Heart left ventricle (tissue), 16 donors: ENCODE measurements at places on chromosomes 2 and 18.

GRCh38 chr2:8169443-8169842, 512.4 kb upstream of the ID2 start:
- no peak overlapping the region for H3K27ac ChIP-seq
- H3K36me3 ChIP-seq = no peaks in the 10 kb centered on the region
- H3K4me3 ChIP-seq = no peak overlapping the region
- H3K4me1 ChIP-seq = peaks cover 17% of the 10 kb centered on the region
- DNase-seq = no peak

DNA sequence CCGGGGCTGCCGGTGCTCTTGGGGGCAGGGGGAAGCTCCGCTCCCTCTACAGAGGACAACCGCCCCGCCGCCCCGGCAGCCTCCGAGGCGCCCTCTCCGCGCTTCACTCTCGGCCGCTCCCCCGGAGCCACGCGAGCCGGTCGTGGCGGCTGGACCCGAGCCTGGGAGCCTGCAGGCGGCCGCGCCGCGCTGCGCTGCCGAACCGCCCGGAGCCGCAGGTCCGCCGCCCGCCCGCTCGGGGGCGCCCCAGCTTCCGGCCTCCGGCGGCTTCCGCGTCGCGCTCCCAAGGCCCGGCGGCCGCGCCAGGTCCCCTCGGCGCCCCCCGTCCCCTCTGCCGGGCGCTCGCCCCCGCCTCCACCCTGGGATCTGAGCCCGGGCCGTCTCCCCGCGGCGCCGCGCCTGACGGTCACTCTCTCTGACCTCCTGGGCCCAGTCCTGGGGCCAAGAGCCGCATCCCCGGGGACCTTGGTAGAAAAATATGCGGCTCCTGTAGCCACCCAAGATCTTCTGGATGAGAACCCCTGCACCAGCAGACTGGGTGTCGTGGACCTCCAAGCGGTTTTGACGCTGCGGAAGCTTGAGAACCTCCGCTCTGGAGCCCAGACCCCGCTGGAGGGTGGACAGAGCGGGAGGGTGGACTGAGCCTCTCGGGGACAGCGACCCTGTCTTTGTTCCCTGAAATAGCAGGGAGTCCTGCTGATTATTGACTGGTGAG, 44.3 kb downstream of the SERTAD2 start:
- H3K4me3 ChIP-seq = peak overlapping the region; percentile 55
- no peaks in the 10 kb centered on the region for H3K27me3 ChIP-seq
- no peaks in the 10 kb centered on the region for H3K36me3 ChIP-seq

DNA sequence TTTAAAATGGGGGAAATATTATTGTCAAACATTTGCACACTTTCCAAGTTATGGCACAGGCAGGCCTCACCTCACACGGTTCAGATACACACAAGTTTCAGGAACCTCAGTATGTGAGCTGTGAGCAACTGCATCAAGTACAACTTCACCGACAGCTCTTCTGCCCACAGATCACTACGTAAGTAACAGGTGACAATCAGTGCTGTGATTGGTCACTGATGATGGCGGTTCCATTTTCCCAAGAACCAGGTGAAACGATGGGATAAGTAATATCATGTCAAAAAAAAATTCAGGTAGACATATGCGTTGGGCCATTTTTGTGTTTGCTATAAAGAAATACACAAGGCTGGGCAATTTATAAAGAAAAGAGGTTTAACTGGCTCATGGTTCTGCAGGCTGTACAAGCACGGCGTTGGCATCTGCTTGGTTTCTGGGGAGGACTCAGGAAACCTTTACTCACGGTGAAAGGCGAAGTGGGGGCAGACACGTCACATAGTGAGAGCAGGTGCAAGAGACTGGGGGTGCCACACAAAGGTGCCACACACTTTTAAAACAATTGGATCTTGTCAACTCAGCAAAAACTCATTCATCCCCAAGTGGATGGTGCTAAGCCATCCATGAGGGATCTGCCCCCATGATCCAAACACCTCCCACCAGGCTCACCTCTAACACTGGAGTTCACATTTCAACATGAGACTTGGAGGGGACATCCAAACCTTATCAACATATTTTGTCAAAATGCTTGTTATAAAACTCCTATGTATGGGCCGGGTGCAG, 57.9 kb downstream of the LPIN2 start:
- no peaks in the 10 kb centered on the region for H3K36me3 ChIP-seq
- no peaks in the 10 kb centered on the region for H3K27me3 ChIP-seq
- no peak overlapping the region for H3K27ac ChIP-seq
- peaks cover 43% of the 10 kb centered on the region for H3K4me1 ChIP-seq
- no peak overlapping the region for H3K4me3 ChIP-seq

DNA sequence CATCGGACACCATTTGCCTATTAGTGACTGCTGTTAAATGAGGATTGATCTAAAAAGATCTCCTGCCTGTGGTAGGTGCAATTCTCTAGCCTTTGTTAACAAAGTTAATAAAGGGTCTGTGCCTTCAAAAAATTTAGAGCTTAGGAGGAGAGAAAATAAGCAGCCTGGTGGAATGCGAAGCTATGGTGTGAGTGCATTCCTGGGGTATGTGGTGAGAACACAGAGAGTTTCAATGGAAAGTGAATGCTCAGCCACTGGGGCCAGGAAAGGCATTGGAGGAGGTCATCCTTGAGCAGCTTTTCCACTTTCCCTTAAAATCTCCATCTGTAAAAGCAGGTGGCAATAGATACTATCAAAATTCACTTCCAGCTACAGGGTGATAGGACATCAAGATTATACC, 331.2 kb upstream of the LRATD1 start:
- H3K4me1 ChIP-seq = no peaks in the 10 kb centered on the region
- DNase-seq = no peak
- H3K27me3 ChIP-seq = no peaks in the 10 kb centered on the region
- no peak overlapping the region for H3K4me3 ChIP-seq
- no peak overlapping the region for H3K27ac ChIP-seq

DNA sequence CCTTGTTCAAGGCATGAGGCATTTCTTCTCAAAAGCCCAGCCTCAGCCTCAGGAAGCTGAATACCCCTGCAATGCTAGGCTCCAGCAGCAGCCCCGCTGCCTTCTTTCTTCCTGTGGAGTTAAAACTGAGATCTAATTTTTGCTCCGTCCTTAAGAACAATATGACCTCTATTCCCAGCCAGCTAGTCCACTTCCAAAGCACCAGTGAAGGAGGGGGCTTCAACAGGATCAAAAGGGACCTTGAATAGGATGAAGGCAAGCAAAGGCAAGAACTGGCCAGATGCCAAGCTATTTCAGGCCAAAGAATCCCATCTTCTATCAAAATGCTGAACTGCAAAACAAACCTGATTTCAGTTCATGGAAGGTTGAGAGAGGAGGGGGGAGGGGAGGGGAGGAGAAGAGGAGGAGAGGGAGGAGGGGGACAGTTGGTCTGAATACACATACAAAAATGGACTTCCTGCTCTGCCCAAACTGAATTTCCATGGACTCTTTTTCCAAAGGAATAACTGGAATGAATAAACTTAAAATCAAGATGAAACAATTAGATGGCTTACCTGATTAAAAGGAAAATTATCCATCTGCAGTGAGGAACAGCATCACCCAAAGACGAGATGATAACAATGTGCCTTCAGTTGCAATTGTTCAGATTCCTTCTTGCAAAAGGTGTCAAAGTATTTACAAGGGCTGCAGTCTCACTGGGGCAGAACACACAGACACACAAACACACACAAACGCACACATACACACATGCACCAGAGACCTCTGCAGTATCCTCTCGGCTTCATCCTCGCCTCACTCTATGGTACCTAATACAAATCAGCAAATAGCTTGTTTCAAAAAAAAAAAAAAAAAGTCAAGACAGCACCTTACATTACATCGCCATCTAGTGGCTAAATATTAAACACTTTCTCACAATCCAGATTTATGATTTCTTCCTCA, at the start of gene SCN1A:
SCN1A (minus strand) TSS at position 804 of the 939 bp plus-strand sequence. CDS start 54,399 bp downstream, outside the sequence.
- H3K27ac ChIP-seq = no peak within 1 kb of the TSS
- H3K4me1 ChIP-seq = no peaks in the 10 kb centered on the region
- peaks cover 23% of the 10 kb centered on the region for H3K27me3 ChIP-seq
- H3K36me3 ChIP-seq = no peaks in the 10 kb centered on the region
- no peak for DNase-seq

GRCh38 chr18:27762054-27762453, 414.9 kb downstream of the CDH2 start:
- H3K36me3 ChIP-seq = no peaks in the 10 kb centered on the region
- H3K27ac ChIP-seq = no peak overlapping the region
- H3K4me3 ChIP-seq = no peak overlapping the region

GRCh38 chr2:98565286-98565860, 42.9 kb downstream of the COA5 start:
- H3K27ac ChIP-seq = peak overlapping the region; percentile 82
- no peak overlapping the region for H3K4me3 ChIP-seq
- H3K36me3 ChIP-seq = peaks cover 69% of the 10 kb centered on the region
- no peak for DNase-seq
- no peaks in the 10 kb centered on the region for H3K27me3 ChIP-seq

- H3K36me3 ChIP-seq = no peaks in the 10 kb centered on the region
- H3K27me3 ChIP-seq = no peaks in the 10 kb centered on the region
- no peak for DNase-seq
- no peaks in the 10 kb centered on the region for H3K4me1 ChIP-seq
Observed at GRCh38 chr18:49241852-49242251, 218.6 kb downstream of the DYM start.

GRCh38 chr2:121235542-121235941, 49.5 kb downstream of the TFCP2L1 start:
- H3K36me3 ChIP-seq = no peaks in the 10 kb centered on the region
- no peaks in the 10 kb centered on the region for H3K4me1 ChIP-seq
- H3K27ac ChIP-seq = no peak overlapping the region
- peaks cover 4% of the 10 kb centered on the region for H3K27me3 ChIP-seq
- H3K4me3 ChIP-seq = no peak overlapping the region

- H3K4me3 ChIP-seq = peak overlapping the region; percentile 24
- peak; percentile 86 for DNase-seq
- no peaks in the 10 kb centered on the region for H3K36me3 ChIP-seq
- no peak overlapping the region for H3K27ac ChIP-seq
- peaks cover 9% of the 10 kb centered on the region for H3K4me1 ChIP-seq
Observed at GRCh38 chr2:26946841-26947784, 23.3 kb upstream of the MAPRE3 start.

GRCh38 chr18:52220062-52220591, 119.9 kb upstream of the DCC start:
- H3K36me3 ChIP-seq = no peaks in the 10 kb centered on the region
- DNase-seq = no peak
- no peak overlapping the region for H3K27ac ChIP-seq
- no peak overlapping the region for H3K4me3 ChIP-seq
- H3K27me3 ChIP-seq = no peaks in the 10 kb centered on the region

GRCh38 chr2:64858541-64859311, 130.5 kb upstream of the SLC1A4 start:
- H3K36me3 ChIP-seq = no peaks in the 10 kb centered on the region
- no peaks in the 10 kb centered on the region for H3K27me3 ChIP-seq
- H3K4me3 ChIP-seq = peak overlapping the region; percentile 60
- H3K27ac ChIP-seq = peak overlapping the region; percentile 97
- peaks cover 41% of the 10 kb centered on the region for H3K4me1 ChIP-seq
- no peak for DNase-seq

DNA sequence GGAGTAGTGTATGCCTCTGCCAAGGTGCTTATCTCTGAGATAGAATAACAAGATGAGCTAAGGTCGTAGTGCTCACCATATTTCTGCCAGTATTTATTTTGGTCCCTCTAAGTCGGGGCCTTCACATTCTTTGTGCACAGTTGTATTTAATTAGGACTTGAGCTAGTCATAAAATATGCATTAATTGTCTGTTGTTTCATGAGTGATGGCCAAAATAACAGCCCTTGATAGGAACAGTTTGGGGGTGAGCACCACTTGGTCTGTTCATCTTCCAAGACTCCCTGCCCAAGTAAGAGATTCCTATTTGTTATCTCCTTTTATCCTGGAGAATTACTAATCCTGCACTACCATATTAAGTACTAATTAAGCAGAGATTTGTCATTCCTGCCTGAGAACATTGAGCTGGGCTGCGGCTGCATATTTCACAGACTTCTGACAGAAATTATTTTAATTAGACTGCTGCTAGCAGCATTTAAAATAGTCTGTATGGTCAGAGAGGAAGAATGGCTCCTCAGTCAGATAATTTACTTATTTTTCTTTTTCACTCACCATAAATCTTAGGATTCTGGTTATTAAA, 435.1 kb downstream of the MTX2 start:
- no peaks in the 10 kb centered on the region for H3K36me3 ChIP-seq
- DNase-seq = no peak
- peak overlapping the region; percentile 15 for H3K27ac ChIP-seq
- H3K4me1 ChIP-seq = peaks cover 10% of the 10 kb centered on the region
- no peaks in the 10 kb centered on the region for H3K27me3 ChIP-seq

GRCh38 chr2:105786231-105787230, 41.8 kb downstream of the NCK2 start:
- H3K36me3 ChIP-seq = no peaks in the 10 kb centered on the region
- DNase-seq = no peak
- H3K4me1 ChIP-seq = peaks cover 61% of the 10 kb centered on the region
- no peak overlapping the region for H3K4me3 ChIP-seq

- H3K27ac ChIP-seq = peak overlapping the region; percentile 2
- no peak overlapping the region for H3K4me3 ChIP-seq
- no peaks in the 10 kb centered on the region for H3K36me3 ChIP-seq
- no peak for DNase-seq
- no peaks in the 10 kb centered on the region for H3K27me3 ChIP-seq
- H3K4me1 ChIP-seq = peaks cover 40% of the 10 kb centered on the region
Observed at GRCh38 chr2:197952540-197953202, 148.3 kb downstream of the PLCL1 start.

- no peaks in the 10 kb centered on the region for H3K4me1 ChIP-seq
- H3K27me3 ChIP-seq = no peaks in the 10 kb centered on the region
- no peaks in the 10 kb centered on the region for H3K36me3 ChIP-seq
- H3K4me3 ChIP-seq = no peak overlapping the region
Observed at GRCh38 chr2:152370783-152371182, 35.8 kb downstream of the FMNL2 start.

DNA sequence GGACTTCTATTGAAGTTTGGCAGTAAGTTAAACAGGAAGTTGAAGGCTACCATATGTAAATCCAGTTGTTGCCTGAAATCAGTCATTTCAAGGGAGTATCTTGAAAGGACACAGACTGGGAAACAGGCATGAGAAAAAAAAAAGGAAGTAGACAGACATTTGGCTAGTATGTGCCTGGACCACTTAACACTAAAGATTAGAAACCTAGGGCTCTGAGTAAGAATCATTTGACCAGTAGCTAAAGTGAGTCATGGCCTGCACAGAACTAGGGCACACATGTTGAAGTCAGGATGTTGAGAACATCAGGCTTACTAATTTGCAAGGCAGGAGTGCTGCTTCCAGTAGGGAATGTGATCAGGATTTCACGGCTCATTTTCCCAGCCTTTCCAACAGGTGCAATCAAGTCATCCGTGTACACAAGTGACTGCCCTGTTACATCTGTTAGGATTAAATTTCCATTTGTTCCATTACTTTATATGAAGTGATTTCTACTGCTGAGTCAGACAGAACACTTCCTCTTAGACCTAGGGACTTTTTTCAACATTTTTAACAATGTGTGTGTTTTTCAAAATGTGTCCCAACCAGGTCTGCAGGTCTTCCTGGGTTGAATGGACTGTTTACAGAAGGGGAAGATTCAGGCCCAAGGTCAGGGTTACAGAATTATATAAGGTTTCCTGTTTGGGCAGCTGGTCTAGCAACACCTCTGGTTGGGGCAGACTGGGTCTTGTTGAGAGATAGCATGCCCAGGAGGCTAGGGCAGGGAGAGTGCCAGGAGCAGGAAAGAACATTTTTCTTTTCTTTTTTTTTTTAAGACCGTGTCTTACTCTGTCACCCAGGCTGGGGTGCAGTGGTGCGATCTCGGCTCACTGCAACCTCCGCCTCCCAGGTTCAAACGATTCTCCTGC, 145.6 kb downstream of the TGIF1 start:
- no peaks in the 10 kb centered on the region for H3K27me3 ChIP-seq
- peaks cover 38% of the 10 kb centered on the region for H3K4me1 ChIP-seq
- peak overlapping the region; percentile 97 for H3K27ac ChIP-seq
- H3K4me3 ChIP-seq = peak overlapping the region; percentile 38

GRCh38 chr2:50111067-50111466, 920.9 kb downstream of the NRXN1 start:
- no peak overlapping the region for H3K4me3 ChIP-seq
- no peak for DNase-seq
- no peaks in the 10 kb centered on the region for H3K36me3 ChIP-seq
- H3K4me1 ChIP-seq = peaks cover 4% of the 10 kb centered on the region
